ENCODE measurements at places on chromosomes 2 and 18.

DNA sequence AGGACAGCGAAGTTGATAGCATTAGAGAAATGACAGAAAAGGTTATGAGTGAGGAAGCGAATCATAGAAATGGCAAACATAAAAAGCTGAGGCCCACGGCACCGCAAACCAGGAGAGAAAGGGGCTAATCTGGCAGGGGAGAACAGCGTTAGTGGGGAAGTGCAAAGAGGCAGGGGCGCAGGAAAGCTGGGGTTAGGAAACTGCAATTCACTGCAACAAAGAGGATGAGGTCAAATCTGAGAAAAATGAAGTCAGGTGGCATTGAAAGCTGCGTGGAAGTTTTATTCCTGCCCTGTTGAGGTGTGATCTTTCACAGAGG is 653 bp upstream of the ABI2 start:
- no peak for DNase-seq

DNA sequence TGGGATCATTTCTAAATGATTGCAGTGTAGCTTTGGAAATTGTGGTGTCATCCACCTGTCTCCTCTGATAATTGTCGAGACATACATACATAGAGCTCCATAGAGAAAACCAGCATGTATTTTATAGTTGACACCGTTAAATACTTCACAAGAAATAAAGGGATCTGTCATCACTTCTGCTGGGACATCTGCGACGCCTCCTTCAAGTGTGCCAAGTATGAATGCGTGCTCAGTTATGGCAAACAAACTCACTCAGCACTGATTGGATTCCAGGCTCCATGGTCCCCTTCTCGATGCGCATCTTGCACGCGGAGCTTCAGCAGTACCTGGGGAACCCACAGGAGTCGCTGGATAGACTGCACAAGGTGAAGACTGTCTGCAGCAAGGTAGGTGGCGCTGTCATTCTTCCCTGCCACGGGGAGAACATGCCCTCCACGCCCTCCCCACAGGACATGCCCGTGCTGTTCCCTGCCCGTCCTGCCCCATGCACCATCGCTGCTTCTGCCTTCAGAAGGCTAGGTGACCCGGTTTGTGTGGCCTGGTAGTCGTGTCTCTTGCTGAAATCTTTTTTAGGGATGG is 64.1 kb downstream of the TRAPPC12 start:
- no peak for DNase-seq

GRCh38 chr2:46971929-46972328 is 56.3 kb upstream of the MCFD2 start:
- no peak for DNase-seq

- DNase-seq, result no peak
These were observed 128.4 kb upstream of the CBLN2 start for GRCh38 chr18:72672364-72673184.

- no peak for DNase-seq
These were observed 51.1 kb upstream of the BCL11A start for GRCh38 chr2:60604486-60605064.

DNA sequence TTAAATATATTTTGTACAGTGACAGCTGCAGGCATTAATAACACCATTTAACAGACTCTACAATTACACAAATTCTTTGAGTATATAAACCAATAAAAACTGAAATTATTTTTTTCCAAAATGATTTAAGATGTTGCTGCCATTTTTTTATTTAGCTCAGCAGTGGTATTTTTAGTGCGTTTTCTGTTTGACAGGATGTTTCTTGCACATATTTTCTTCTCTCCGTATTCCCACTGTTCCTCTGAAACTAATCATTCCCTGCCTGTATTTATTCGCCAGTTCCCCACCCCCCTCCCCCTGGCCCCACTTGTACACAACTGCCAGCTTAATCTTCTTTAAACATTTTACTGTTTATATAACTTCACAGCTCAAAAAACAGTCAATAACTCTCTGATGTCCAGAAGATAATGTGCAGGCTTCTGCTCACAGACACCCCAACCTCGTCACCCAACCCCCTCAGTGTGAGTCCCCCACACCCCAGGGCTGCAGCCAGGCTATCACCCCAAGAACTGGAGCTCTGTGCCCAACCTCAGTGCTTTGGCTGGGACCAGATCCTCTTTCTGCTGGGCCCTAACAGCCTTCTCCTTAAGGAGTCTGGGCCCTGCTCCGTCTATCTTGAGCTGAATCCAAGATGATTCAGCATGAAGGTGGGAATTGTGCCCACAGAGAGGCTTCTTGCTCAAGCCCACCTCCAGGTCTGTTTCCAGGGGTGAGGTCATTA is 41.6 kb upstream of the MAP4K4 start:
- DNase-seq, result no peak

GRCh38 chr2:58081000-58081399 is 34.4 kb downstream of the VRK2 start:
- DNase-seq, result no peak

DNA sequence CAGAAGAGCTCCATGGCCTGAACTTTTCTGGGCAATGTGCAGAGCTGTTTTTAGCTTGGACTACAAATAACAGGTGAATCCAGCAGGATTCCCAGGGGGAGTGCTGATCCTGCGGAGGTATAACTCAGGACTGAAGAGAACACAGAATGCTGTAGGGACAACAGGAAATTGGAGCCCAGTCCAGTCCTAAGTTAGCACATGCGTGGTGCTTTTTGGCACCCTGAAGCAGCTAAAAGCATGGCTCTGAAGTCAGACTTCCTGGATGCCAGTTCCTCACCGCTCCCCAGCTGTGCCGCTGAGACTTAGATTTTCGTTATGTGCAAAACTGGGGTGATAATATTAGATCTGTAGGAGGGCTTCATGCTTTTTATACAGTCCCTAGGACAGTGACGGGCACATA is 58.6 kb downstream of the GALR1 start:
- no peak for DNase-seq

All from C1 segment of cervical spinal cord (tissue), 14 donors.